ENCODE measurements at places on chromosomes 2 and 18.

DNA sequence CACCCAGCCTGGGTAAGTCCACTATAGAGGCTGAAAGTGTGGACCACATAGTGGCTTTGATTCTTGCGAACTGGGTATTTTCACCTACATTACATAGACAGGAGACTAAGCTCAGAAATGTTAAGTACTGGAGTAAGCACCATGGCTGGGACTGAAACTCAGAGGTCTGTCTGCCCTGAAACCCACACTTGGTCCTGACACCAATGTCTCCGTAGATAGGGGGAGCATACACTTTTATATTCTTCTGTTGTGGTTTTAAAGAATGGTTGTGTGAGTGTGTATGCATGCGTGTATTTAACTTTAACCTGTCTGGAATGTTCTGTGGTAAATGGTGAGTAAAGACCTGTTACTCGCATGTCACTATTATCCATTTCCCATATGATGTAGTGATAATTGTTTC, 10.3 kb upstream of the NPPC start:
- no peak for DNase-seq

GRCh38 chr2:138610201-138610953, 108.8 kb downstream of the SPOPL start:
- DNase-seq, result no peak

DNA sequence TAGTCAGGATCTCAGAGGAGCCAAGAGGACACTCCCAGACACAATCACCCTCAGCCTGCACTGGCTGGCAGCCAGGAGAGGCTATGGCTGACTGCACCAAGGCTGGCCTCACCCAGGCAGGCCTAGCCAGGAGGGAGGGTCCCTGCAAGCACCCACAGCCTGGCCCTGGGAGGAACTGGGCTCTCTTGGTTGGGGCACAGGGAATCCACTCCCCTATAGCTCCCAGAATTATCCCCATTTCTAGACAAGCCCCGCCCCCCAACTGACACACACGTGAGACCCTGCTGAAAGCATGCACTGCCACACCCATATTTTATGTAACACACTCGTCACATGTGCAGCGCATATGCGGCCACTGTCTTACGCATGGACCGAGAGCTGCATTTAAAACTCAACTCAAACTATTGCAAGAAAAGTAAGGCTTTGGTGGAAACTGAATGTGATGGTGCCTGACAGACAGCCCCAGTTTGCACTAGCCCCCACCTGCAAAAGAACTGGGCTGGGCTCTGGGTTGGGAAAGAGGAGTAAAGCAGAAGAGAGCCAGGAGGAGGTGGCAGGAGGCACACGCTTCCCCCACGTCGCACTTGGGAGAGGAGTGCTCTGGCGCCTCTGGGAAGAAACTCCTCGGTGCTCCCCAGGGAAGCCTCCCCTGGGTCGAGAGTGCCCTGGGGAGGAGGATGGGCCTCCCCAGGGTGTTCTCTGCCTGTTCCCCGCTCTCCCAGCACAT, 28.9 kb upstream of the ARHGEF4 start:
- no peak for DNase-seq

GRCh38 chr2:236510034-236510433, 59.6 kb upstream of the ACKR3 start:
- DNase-seq, result no peak

GRCh38 chr18:67218556-67218955, 298.0 kb downstream of the DSEL start:
- no peak for DNase-seq

DNA sequence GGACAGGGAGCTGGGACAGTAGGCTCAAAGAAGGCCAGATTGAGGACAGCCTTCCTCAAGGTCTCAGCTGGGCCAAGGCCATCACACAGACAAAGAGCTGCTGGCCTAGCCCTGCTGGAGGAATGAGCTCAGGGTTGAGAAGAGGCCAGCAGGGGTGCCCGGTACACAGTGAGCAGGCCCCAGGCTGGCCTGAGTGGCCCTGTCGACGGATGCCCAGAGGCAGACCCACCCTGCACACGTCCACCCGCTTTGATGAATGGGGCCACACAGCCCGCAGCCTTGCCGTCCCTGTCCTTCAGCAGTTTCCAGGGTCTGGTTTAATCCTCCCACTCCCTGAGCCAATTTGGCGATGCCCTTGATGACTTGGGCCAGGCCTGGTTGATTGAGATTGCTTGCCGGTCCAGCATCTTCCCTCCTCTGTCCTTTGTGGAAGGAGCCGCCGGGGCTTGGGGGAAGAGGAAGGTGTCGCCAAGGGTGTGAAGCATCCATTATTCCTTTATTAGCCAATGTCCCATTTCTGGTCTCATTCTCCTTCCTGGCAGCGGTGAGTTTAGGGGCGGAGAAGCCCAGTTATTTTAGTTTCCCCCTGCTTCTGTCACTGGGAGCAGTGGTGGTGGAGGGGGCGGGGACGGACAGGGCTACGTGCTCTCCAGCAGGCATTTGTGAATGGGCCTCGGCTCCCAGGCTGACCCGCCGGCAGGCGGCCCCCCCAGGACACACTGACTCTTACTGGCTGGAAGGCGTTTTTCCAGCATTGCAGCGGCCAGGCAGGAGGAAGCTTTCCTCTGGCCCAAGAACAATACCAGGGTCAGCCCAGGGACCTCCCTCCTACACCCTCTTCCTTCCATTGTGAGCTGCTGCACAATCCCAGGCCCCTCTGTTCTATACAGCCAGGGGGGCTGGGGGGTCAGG, 141.8 kb downstream of the CTIF start:
- DNase-seq, result no peak

DNA sequence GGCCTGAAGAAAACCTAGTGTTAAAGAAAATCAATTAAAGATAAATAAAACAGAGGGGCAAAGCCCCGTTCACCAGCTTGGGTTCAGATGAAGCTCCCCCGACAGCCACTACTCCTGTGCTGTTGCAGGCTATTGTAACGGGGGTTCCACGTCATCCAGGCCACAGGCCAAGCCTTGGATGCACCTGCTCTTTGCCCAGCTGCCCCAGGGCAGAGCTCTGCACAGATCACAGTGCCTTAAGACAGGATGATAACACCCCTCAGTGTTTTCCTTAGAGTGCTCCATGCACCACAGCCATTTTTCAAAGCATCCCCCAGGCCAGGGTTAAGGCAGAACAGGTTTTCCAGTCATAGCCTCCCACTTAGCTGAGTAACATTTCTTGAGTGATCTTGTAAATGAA, 32.0 kb downstream of the FASTKD2 start:
- DNase-seq, result no peak

- DNase-seq, result no peak
Observed at GRCh38 chr2:29469961-29470360, 354.7 kb downstream of the CLIP4 start.

DNA sequence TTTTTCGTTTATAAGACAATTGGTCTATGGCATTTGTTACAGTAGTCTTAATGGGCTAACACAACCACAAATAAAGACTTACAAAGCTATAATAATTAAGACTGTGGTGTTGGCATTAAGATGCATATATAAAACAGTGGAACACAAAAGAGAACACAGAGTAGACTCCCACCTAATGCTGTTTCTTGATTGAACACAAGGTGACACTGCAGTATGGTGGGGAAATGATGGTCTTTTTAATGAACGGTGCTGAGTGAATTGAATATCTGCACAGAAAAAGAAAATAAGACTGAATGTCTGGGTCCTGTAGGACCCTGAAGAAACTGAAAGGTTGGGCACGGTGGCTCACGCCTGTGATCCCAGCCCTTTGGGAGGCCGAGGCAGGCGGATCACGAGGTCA, 1136.6 kb upstream of the NXPH2 start:
- no peak for DNase-seq

GRCh38 chr2:144454466-144455287, 65.2 kb downstream of the ZEB2 start:
- no peak for DNase-seq

- no peak for DNase-seq
Observed at GRCh38 chr2:208798698-208799097, 392.1 kb downstream of the PTH2R start.

GRCh38 chr2:193467276-193467987, 1272.7 kb upstream of the TMEFF2 start:
- DNase-seq, result no peak

DNA sequence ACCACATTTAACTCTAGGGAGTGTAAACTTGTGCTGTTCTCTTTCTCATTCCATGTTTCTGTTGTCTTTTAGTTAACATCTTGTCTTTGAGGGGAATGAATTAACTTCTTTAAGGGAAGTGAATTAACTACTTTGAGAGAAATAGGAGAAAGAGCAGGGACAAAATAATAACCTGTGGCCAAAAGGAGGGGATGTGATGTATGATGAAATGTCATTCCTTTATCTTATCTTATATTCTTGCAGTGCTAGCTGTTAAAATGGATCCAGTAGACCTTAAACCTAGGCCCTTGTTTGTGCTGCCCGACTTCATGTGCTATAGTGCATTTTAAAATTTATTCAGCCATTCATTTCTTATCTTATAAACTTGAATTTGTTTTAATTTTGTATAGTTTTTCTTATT, 18.4 kb downstream of the ABI2 start:
- no peak for DNase-seq

DNA sequence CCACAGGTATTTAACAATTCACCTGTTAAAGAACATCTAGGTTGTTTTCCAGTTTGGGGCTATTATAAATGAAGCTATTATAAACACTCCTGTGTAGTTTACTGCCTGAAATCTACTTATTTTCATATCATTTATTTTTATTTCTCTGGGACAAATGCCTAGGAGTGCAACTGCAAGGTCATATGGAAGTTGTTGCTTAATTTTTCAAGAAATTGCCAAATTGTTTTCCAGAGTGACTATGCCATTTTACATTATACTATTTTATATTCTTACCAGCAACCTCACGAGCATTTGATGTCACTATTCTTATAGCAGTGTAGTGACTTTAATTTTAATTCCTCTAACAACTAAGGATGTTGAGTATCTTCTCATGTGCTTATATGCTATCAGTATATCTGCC, 298.4 kb downstream of the EXOC6B start:
- DNase-seq, result no peak

- no peak for DNase-seq
Observed at GRCh38 chr2:43482961-43483360, 112.9 kb downstream of the THADA start.

- no peak for DNase-seq
Observed at GRCh38 chr2:107380912-107381311, 445.8 kb upstream of the RGPD4 start.

DNA sequence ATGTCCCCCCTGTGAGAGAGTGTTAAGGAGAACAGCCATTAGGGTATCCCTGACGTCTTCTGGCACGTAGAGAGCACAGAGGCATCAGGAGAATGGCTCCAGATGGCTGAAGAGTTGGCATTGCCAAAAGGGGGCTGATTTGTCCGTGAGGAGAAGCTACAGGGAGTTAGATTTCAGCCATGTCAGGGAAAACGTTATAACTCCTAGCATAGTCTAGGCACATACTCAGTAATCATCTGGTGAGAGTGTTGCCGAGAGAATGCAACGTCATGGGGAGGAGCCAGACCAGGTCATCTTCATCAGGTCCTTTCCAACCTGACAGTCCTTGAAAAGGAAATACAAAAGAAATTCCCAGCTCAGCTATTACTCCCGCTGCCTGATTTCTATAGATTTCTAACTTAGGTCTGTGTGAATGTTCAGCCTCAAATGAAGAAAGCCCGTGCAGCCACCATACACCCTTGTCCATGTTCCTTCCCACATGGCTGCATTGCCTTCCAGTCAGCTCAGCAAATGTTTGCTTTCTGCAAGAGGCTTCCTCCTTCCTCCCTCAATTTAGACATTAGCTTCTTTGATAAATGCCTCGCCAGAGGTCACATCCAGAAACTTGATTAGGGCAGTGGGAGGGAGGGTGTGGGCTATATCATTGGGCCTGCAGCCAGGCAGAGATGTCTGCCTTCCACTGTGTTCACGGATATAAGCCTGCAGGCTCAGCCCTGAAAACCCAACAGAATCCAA, 93.0 kb downstream of the STPG4 start:
- DNase-seq, result no peak

- no peak for DNase-seq
Observed at GRCh38 chr2:192072261-192072660, 122.5 kb downstream of the TMEFF2 start.

GRCh38 chr2:192500550-192501200, 305.9 kb upstream of the TMEFF2 start:
- no peak for DNase-seq

GRCh38 chr2:200168641-200169555, 137.6 kb upstream of the SPATS2L start:
- DNase-seq, result no peak

- DNase-seq, result no peak
Observed at GRCh38 chr2:238433300-238433915, 6.7 kb downstream of the ASB1 start.

DNA sequence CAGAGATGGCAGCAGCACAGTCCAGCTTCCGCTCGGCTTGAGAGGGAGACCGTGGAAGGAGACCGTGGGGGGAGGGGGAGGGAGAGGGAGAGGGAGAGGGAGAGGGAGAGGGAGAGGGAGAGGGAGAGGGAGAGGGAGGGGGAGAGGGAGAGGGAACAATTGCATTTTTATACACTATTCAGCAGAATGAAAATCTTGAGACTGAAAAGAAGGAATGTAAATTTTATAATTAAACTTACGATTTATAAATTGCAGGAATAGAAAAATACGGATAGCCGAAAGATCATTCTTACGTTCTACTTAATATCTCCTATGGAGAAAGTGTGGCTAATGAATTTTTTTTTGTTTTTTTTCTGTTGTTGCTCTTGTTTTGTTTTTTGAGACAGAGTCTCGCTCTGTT, 12.5 kb upstream of the COLEC12 start:
- DNase-seq, result no peak

GRCh38 chr2:171271386-171271785, 110.7 kb upstream of the TLK1 start:
- no peak for DNase-seq

GRCh38 chr2:223042704-223043118, 9.3 kb upstream of the KCNE4 start:
- no peak for DNase-seq

- DNase-seq, result no peak
Observed at GRCh38 chr2:85547859-85548607, 9.1 kb downstream of the MAT2A start.

GRCh38 chr2:227717687-227718567, at the start of gene SLC19A3:
Gene SLC19A3 (minus strand): TSS chr2:227718028. CDS start chr2:227702318, 15,710 bp downstream.
- DNase-seq, result peak; percentile 66

- no peak for DNase-seq
Observed at GRCh38 chr2:14951569-14952285, 319.2 kb downstream of the LRATD1 start.
